Stimulated activated CD4-positive, alpha-beta T cell treated with anti-CD3 and anti-CD28 coated beads, Interleukin-1b, Interleukin-23, amount 100 ng/mL, for 1 hour (primary cell): ENCODE measurements at places on chromosomes 1 and 21.

- no peak for DNase-seq
Measured at GRCh38 chr21:26098772-26099397, 71.7 kb downstream of the APP start.

DNA sequence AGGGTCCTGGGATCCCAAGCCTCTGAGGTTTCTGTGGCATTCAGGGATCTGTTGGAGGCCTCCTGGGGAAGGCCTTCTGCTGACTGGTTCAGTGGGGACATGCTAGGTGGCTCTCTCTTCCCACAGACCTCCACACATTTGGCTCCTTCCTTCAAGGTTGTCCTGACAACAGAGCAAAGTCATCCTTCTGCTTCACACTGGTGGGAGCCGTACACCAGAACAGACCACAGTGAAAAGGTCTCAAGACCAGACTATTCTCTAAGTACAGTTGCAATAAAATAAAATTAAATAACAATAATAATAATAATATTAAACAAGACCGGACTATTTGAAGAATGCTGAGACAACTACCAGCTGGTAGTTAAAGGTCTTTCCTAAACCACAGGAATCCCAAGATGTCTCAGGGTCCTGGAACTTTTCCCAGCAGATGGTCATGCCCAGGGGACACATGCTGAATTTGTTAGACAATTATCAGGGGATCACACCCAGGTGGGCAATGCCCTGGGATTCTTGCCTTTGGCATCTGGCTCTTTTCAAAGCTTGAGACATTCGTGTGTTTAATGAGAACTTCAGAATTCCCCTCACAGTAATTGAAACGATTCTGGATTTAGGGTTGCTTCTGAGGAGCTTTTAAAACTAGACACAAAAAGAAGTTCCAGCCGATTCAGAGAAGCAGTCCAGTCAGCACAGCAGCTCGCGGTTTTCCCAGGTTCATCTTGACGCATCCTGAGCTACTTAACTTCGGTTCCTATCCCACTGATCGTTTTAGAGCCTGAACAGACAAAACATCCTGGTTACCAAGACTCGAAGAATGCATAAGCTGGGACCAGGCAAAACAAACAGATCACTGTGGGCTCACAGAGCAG, 22.9 kb downstream of the HTR1D start:
- DNase-seq, result no peak

DNA sequence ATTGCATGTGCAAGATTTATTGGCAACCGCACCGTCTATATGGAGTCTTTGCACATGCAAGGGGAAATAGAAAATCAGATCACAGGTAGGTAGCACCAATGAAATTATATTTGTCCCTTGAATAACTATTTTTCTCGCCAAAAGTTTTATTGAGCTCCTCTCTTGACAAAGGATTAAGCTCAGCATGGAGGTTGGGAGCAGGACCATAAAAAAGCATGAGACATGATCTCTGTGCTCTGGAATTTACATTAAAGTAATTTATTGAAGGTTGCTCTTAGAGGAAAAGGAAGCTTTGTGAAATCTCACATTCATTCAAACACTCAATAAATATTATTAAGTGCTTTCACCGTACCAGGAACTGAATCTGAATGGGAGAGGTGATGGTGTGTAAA, 66.0 kb upstream of the UBE2U start:
- DNase-seq, result no peak

DNA sequence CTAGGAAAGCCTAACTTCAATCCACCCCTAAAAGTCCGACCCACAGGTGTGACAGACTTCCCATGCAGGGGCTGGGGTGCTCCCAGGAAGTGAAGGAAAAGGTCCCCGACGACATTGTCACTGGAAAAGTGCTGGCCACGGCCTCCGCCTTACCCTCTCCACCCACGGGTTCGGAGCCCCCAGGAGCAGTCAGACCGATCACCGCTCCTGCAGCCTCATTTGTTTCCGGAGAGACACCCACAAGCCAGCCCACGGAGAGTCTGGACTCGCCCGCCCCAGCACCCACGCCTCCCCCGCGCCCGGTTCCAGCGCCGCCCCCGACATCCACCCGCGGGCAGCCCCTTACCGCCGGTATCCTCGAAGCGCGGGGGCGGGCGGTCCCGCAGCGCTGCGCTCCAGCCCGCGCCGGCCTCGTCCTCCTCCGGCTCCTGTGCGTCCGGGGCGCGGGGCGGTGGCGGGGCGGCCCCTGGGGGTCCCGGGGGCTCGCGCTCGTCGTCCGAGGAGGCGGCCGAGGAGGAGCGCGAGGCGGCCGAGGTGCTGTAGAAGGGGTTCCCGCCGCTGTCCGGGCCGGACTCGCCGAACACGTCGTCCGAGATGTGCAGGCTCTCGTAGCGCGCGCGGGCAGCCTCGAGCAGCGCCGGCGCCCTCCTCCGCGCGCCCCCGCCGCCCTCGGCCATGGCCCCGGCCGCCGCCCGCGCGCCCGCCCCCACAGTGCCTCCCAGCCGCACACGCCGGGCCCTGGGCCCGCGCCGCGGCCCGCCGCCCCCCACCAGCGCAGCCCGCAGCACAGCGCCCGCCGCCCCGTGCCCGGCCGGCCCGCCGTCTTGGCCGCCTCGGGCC, 660 bp downstream of the PGBD5 start:
- DNase-seq, result no peak

DNA sequence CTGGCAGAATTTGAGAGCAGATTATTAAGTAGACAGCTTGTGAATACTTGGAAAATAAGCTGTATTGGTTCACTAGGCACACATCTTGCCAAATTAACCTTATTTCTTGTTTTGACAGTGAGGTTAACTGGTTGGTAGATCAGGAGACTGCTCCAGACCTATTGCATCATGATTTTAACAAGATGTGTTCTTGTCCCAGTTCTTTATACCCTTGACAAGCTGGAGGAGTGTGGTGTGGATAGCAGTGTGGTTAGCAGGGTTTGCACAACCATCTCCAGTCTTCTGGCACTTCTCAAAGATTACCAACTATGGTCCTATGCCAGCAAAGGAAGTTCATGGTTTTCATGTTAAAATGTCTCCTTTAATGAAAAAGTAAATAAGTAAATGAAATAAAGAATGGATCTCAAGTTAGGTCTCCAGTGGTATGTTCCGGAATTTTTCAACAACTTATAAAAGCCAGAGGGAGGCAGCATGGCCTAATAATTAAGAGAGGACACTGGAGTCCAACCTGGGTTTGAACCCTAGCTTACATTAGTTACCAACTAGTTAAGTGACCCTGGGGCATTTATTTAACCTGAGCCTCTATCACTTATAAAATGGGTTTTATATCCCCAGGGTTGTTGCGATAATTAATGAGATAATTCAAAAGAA, 34.1 kb downstream of the DDX20 start:
- no peak for DNase-seq

DNA sequence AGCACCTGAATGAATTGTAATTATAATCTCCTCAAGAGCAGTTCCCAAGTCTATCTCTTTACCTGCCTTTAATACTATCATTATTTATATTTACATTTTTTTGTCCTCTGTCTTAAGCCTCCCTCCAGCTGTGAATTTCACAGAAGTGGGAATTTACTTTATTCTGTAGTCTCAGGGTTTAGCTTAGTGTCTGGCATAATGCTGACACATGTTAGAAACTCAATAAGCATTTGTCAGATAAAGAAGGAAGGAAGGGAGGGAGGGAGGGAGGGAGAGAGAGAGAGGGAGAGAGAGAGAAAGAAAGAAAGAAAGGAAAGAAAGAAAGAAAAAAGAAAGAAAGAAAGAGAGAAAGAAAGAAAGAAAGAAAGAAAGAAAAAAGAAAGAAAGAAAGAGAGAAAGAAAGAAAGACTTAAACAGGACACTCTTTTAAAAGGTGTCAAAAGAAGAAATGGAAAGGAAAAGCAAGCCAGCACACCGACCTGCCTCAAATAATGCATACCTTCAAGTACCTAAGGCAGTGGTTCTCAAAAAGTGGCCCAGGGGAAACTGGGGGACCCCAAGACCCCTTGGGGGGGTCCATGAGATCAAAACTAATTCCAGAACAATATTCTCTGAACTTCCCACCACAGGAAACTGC, 1.8 kb upstream of the PGLYRP4 start:
- no peak for DNase-seq

DNA sequence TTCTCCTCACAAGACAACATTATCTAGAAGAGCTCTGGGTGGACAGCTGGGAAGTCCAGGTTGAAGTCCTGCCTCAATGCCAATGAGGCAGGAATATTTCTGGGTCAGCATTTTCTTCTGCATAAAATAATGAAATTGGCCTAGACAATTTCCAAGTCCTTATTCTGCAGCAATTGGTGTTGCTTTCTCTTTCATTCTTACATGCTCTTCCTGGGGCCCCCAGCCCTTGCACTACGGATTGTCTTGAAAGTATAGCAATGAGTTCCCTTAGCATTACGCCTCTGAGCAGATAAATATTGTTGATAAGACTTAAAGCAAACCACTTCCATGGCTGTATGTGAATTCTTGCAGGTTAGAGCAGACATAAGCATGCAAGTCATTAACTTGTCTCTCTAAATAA, 188.5 kb downstream of the TGFBR3 start:
- DNase-seq, result no peak

GRCh38 chr1:24897263-24898151, 32.6 kb downstream of the RUNX3 start:
- no peak for DNase-seq

- DNase-seq, result no peak
Measured at GRCh38 chr1:174953285-174954072, 46.3 kb upstream of the CACYBP start.

GRCh38 chr1:229970714-229971113, 96.3 kb upstream of the GALNT2 start:
- DNase-seq, result no peak

GRCh38 chr1:8860738-8861516, 17.6 kb downstream of the ENO1 start:
- no peak for DNase-seq

DNA sequence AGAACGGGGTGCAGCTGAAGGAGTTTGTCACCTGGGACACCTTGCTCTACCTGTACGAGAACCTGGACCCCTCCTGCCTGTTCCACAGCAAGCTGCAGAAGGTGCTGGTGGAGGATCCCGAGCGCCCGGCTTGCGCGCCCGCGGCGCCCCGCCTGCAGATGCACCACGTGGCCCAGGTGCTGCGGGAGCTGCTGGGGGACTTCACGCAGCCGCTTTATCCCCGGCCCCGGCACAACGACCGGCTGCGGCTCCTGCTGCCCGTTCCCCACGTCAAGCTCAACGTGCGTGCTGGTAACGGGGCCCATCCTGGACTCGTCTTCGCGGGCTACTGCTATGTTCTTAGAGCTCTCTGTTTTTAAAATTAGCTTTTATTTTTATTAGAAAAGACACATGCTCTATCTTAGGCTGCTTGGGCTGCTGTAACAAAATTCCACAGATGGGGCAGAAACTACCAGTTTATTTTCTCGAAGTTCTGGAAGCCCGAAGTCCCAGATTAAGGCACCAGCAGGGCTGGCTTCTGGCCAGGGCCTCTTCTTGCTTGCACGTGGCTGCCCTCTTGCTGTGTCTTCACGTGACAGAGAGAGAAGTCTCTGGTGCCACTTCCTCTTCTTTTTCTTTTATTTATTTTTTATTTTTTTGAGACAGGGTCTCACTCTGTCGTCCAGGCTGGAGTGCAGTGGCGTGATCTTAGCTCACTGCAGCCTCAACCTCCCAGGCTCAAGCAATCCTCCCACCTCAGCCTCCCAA, 38.1 kb downstream of the TRPM2 start:
- DNase-seq, result no peak

DNA sequence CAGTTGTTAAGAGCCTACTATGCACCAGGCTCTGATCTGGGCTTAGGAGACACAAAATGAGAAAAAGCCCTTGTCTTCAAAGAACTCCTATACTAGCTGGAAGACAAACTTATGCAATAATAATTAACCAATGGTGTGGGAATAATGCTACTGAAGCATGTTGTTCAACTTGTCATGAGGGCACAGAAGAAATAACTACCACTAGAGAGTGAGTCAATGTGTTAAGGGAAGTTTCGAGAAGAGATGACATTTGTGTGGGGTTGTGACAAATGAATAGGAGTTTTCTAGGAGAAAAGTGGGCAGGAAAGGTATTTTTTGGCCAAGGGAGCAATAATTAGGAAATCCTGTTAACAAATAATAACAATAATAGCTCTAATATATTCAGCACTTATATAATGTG, 205.0 kb downstream of the PDE4B start:
- no peak for DNase-seq

GRCh38 chr1:91282695-91283420, 121.8 kb downstream of the HFM1 start:
- peak; percentile 18 for DNase-seq

- no peak for DNase-seq
Measured at GRCh38 chr1:152034324-152034653, 2.5 kb downstream of the S100A11 start.

DNA sequence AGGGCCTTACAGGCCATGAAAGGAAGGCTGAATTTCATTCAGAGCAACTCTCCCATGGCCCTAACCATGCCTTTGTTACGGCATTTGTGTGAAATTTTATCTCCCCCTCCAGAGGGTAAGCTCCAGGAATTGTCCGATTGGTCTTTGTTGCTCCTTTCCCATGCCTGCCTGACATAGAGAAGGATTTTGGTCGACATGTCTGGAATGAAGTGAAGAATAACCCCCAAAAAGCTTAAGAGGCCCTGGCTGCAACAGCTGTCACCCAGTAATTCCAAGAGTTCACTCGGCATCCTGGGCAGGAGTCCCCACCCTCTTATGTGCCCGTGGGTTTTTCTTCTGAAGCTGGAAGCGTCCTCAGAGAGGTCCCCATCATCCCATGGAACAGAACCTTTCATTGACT, 20.6 kb downstream of the CDA start:
- DNase-seq, result no peak

DNA sequence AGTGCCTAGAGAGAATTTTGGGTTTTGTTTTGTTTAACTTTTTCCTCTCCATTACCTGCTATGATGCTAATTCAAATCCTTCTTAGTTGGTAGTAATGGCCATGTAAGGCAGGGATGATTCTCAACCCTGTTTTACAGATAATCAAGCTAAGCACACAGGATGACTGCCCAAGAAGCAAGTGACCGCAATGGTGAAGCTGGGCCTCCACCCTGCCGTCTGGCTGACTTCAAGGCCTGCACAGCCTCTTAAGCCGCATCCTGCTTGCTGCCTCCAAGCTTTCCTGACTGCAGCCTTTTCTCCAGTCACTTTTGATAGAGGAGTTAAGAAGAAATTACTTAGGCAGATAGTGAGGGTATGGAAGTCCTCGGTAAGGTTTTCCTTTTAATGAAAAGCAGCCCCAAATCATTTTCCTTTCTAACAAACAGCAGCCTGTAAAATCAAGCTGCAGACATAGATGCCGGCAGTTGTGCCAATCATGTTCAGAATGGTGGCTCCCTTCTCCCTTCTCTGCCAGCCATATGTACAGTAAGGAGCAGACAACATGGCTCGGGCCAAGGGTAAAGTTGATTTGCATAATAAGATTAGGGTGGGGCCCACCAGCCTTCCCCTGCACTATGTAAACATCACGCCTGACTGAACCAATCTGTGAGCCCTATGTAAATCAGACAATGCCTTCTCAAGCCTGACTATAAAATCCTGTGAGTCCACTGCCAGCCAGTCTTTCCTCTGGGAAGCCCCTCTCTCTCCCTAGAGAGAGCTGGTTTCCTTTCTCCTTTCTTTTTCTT, 8.8 kb upstream of the CTBS start:
- DNase-seq, result no peak

DNA sequence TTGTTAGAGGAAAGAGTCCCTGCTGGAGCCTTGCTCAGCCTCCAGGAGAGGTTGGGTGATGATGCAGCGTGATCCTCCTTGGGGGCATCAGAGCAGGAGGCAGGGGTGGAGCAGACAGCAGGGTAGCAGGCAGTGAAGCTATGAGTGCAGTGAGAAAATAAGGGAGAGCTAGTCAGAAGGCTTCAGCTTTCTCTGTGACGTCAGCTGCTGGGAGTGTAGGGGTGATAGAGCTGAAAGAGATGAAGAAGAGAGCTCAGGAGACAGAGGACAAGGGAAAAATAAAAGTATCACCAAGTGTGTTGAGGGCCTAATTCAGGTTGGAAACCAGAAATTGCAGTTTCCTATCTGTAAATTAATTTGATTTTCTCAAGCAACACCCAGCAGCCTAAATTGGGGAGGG, 2.2 kb upstream of the ADAM30 start:
- DNase-seq, result no peak
